ENCODE measurements at places on chromosomes 1 and 21.

DNA sequence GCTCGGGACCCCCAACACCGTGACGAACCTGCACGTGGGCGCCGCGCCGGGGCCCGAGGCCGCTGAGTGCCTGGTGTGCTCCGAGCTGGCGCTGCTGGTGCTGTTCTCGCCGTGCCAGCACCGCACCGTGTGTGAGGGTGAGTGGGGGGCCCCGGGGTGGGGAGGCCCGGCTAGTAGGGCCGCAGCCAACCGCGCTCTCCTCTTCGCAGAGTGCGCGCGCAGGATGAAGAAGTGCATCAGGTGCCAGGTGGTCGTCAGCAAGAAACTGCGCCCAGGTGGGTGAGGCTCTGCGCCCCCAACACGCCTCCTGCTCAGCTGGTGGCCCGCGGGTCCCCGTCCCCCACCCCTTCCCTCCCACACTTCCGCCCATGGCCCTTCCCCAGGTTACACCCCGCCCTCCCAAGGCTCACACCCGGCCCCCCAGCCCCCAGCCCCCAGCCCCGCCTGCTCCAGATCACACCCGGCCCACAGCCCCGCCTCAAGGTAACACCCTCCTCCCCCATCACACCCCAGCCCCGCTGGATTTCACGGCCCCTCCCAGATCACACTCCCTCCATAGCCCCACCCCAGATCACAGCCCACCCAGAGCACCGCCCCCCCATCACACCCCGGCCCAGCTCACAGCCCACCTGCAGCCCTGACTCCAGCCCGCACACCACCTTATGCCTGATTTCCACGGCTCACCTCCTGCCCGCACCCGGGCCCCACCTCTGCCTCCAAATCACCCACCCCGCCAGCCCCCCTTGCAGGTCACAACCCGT, 2.4 kb upstream of the MMP23B start:
- DNase-seq = peak; percentile 86

- DNase-seq = no peak
These were observed 119.1 kb upstream of the RUNX3 start for GRCh38 chr1:25049190-25049589.

GRCh38 chr1:80048716-80049115, 1042.2 kb upstream of the ADGRL4 start:
- no peak for DNase-seq

- no peak for DNase-seq
These were observed 458.9 kb downstream of the NCAM2 start for GRCh38 chr21:21457077-21457476.

DNA sequence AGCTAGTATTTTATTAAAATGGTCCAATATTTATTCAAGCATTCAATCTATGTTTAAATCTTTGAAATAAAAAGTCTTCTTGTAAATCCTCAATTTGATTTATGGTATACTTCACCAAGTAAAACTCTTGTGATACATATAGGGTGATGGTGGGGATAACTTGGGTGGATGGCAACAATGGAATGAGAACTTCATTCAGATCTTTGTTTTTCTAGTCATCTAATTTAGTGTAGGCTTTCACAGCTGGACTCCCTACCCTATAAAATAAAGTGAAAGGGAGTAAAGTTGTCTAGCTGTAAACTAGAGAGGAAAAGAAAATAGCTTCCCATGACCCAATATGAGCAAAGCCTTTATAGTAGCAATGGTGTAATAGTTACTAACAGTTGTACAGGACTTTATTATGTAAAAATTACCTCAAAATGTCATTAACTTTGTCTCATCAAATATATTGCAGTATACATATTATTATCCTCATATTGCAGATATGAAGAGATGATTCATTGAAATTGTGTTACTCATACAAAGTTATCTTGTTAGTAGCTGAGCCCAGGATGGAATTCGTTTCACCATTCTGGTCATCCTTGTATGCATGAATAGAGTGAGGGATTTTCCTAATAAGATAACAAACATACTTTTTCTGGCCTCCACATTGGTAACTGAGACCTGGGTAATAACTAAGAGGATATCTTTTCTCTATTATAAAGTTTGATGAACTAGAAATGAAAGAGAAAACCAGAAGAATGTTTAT, 1377.7 kb upstream of the ADGRL4 start:
- no peak for DNase-seq

Data from CD4-positive, alpha-beta T cell treated with Interleukin-17A for 4 hours (primary cell).